Sigmoid colon (tissue), 7 donors: ENCODE measurements at places on chromosomes 16 and 17. TPM values are rescaled to one million over a fixed set of nuclear protein-coding genes. Genes with fewer than 3 reads are reported as not detected.
A peak's percentile ranks its signal among the peaks of the same experiment; 100 is the strongest.

GRCh38 chr17:887551-888209 lies 91.9 kb downstream of the NXN start:
- no peak overlapping the region for H3K4me3 ChIP-seq
- H3K27ac ChIP-seq = peak overlapping the region; percentile 90
- peak; percentile 86 for DNase-seq
- H3K27me3 ChIP-seq = no peaks in the 10 kb centered on the region
- no peaks in the 10 kb centered on the region for H3K4me1 ChIP-seq

- no peak overlapping the region for H3K4me3 ChIP-seq
- H3K4me1 ChIP-seq = no peaks in the 10 kb centered on the region
- no peaks in the 10 kb centered on the region for H3K36me3 ChIP-seq
- H3K27ac ChIP-seq = no peak overlapping the region
- no peaks in the 10 kb centered on the region for H3K27me3 ChIP-seq
Measured at GRCh38 chr16:26665166-26665939, 401.4 kb upstream of the C16orf82 start.

- H3K4me1 ChIP-seq = peaks cover 43% of the 10 kb centered on the region
- H3K36me3 ChIP-seq = peaks cover 36% of the 10 kb centered on the region
- H3K4me3 ChIP-seq = no peak overlapping the region
- no peaks in the 10 kb centered on the region for H3K27me3 ChIP-seq
- peak; percentile 57 for DNase-seq
Measured at GRCh38 chr16:11677959-11678881, 10.0 kb downstream of the SNN start.

The OR3A2 gene
- total RNA-seq = 0.27 TPM

DNA sequence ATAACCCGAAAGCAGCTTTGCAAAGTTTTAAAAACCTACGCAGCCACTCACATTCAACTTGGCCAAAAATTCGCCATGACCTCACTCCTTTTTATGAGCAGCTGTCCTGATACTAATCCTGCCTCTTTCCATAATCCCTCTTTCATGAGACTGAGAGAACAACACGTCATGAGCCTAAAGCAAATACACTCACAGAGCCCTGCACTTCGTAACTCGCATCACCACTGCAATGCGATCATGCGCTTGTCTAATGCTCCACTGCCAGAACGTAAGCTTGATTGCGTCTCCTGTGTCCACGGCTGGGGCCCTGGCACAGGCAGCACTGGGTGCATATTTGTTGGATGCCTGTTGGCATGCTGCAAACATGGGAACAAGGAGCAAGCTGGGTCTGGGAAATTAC lies 36.2 kb downstream of the CDRT4 start:
- H3K4me3 ChIP-seq = no peak overlapping the region
- peak overlapping the region; percentile 83 for H3K27ac ChIP-seq
- no peaks in the 10 kb centered on the region for H3K36me3 ChIP-seq
- H3K4me1 ChIP-seq = peaks cover 42% of the 10 kb centered on the region

DNA sequence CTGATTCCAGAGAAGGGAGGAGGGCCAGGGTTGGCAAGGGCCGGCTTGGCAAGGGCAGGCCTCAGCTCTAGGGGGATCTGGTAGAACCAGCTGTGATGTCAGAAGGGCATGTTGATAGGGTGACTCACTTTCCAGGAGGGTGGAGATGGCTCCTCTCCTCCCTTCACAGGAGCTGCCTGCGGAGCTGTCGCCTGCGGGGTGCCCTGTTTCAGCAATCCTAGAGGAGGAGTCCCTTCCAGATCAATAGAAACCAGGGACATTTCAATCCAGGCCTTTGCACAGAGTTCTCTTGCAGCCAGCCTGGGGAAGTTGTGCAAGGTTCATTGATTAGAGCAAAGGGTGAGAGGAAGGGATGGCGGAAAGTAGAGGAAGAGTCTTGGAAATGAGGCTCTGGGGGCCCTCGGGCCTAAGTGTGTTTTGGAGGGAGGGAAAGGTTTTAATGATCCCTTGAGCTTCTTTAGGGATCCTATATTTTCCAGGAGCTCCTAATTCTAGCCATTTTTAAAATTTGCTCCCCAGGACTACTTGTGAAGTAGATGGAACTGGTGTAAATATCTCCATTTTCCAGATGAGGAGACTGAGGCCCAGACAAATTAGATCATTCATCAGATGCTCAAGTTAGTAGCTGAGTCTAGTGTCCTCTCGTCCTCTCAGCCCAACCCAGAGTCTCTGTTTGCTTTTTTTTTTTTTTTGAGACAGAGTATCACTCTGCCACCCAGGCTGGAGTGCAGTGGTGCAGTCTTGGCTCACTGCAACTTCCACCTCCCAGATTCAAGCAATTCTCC lies 24.8 kb upstream of the CSNK2A2 start:
- DNase-seq = no peak
- H3K27ac ChIP-seq = no peak overlapping the region
- H3K4me3 ChIP-seq = no peak overlapping the region
- no peaks in the 10 kb centered on the region for H3K36me3 ChIP-seq
- H3K4me1 ChIP-seq = no peaks in the 10 kb centered on the region

DNA sequence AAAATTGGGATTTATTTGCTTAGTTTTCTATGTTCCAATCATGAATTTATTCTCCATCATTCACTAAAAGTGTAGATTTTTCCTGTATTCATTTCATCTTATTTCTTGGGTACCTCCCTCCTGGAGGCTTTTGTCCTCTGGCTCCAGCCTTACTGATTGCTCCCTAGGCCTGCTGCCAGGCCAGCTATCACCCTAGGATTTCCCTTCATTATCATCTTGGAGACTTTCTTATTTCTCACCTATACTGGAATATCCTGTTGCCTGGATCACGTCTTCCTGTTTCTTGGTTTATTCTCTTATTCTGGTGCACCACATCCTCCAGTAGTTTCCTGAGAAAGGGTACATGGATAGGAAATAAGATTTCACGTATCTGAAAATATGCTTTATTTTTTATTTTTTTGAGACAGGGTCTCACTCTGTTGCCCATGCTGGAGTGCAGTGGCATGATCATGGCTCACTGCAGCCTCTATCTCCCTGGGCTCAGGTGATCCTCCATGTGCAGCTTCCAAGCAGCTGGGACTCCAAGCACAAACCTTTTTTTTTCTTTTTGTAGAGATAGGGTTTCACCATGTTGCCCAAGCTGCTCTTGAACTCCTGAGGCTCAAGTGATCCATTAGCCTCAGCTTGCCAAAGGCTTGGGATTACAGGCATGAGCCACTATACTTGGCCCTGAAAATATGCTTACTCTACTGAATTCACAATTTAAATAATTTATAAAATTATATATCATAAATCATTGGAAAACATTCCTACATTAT lies 13.3 kb upstream of the KPNB1 start:
- no peaks in the 10 kb centered on the region for H3K27me3 ChIP-seq
- no peak overlapping the region for H3K27ac ChIP-seq
- no peak for DNase-seq
- no peaks in the 10 kb centered on the region for H3K36me3 ChIP-seq

The LHX1 gene
- total RNA-seq = not detected

The ESRP2 gene
- under 0.01 TPM for total RNA-seq

The SLC4A1 gene
- total RNA-seq = not detected

DNA sequence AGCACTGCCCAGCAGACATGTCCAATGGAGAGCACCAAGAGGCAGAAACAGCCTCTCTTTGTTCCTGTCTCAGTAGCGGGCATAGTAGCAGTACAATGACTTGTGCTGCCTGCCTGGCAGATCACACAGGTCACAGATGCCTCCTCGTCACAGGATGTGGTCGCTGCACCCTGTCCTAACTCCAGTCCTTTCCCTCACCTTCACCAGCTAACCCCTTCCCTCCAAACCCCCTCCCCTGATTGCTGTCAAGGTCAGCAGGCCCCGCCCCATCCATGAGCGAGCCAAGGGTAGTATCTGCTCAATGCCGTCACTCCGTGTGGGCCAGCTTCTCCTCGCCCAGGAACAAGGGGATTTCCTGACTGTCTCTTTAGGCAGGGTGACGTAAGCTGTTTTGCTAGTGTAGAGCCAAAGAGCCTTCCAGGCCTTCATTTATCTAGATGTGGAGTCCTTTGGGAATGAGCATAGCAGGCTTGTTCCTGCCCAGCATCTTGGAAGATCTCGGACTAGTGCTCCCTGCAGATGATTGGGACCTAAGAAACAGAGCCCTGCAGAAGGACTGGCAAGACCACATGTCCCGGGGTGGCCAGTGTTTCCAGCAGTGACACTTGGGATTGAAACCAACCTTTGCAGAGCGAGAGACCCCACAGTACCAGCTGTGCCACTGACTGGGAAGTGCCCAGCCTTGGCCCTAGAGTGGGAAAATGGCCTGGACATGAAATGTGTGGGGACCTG lies 75.9 kb upstream of the TNRC6C start:
- peak; percentile 77 for DNase-seq
- H3K4me1 ChIP-seq = peaks cover 25% of the 10 kb centered on the region
- no peaks in the 10 kb centered on the region for H3K27me3 ChIP-seq
- H3K36me3 ChIP-seq = no peaks in the 10 kb centered on the region
- peak overlapping the region; percentile 23 for H3K27ac ChIP-seq
- no peak overlapping the region for H3K4me3 ChIP-seq

The ZDHHC7 gene
- 65.0 TPM for total RNA-seq

GRCh38 chr17:47633996-47634395 lies 15.7 kb upstream of the KPNB1 start:
- no peak for DNase-seq
- no peak overlapping the region for H3K4me3 ChIP-seq
- no peaks in the 10 kb centered on the region for H3K27me3 ChIP-seq
- H3K27ac ChIP-seq = no peak overlapping the region
- H3K4me1 ChIP-seq = no peaks in the 10 kb centered on the region

GRCh38 chr17:17104494-17104893 lies 62.2 kb downstream of the MPRIP start:
- H3K27ac ChIP-seq = peak overlapping the region; percentile 4
- H3K4me3 ChIP-seq = no peak overlapping the region
- no peak for DNase-seq
- H3K27me3 ChIP-seq = no peaks in the 10 kb centered on the region
- H3K36me3 ChIP-seq = no peaks in the 10 kb centered on the region

The RASL10B gene
- total RNA-seq = 3.7 TPM

- H3K36me3 ChIP-seq = peaks cover 7% of the 10 kb centered on the region
- no peaks in the 10 kb centered on the region for H3K4me1 ChIP-seq
- H3K27me3 ChIP-seq = no peaks in the 10 kb centered on the region
- H3K27ac ChIP-seq = no peak overlapping the region
- H3K4me3 ChIP-seq = no peak overlapping the region
Measured at GRCh38 chr16:71727551-71728324, 3.2 kb upstream of the PHLPP2 start.

DNA sequence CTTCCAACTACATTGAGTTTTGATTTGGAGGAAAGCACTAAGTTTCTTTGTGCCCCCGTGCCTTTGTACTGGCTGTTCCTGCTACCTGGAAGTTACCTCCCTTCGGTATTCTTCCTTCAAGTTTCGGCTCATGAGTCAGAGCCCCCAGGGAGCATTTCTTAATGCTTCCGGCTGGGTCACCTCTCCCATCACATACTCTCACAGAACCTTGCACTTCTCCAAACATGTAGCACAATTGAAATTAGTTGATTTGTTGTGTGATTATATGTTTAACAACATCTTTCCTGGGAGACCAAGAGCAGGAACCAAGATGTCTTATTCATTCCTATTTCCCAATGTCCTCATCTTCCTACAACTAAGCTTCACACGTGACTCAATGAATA lies 158.6 kb upstream of the CDH5 start:
- H3K36me3 ChIP-seq = no peaks in the 10 kb centered on the region
- H3K4me3 ChIP-seq = no peak overlapping the region
- no peaks in the 10 kb centered on the region for H3K27me3 ChIP-seq
- H3K27ac ChIP-seq = peak overlapping the region; percentile 19
- no peak for DNase-seq
- no peaks in the 10 kb centered on the region for H3K4me1 ChIP-seq

DNA sequence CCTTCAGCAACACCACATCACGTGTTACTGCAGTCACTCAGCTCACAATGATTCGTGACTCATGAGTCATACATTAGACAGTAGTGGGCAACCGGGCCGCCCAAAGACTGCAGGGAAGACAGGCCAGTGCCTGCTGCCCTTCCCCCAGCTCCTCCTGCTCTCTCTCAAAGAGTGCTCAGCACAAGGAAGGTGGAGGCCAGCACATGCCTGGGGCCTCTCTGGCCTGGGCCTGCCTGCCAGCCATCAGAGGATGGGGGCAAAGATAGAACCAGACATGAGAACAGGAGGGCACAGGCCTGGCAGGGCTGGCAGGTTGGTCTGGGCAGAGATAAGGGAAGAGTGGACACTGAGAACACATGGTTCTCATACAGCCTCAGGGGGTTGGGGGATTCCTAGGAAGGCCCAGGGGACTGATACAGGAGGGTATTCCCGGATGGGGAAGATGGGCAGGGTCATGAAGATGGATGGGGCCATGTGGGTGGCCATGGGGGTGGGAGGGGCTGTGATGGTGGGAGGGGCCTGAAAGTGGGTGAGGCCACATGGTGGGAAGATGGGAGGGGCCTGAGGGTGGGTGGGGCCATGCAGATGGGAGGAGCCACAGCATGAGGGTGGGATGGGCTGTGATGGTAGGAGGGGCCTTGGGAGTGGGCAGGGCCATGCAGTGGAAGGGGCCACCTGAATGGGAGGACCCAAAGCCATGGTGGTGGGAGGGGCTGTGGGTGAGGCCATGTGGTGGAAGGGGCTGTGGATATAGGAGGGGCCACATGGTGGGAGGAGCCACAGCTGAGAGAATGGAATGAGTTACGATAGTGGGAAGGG lies 29.0 kb downstream of the KATNB1 start:
- H3K4me3 ChIP-seq = no peak overlapping the region
- DNase-seq = no peak
- H3K36me3 ChIP-seq = peaks cover 7% of the 10 kb centered on the region
- no peaks in the 10 kb centered on the region for H3K27me3 ChIP-seq
- H3K4me1 ChIP-seq = no peaks in the 10 kb centered on the region
- H3K27ac ChIP-seq = no peak overlapping the region

- no peak for DNase-seq
- H3K36me3 ChIP-seq = no peaks in the 10 kb centered on the region
- no peaks in the 10 kb centered on the region for H3K4me1 ChIP-seq
- no peaks in the 10 kb centered on the region for H3K27me3 ChIP-seq
- no peak overlapping the region for H3K27ac ChIP-seq
- no peak overlapping the region for H3K4me3 ChIP-seq
Measured at GRCh38 chr17:9322326-9322725, 253.3 kb downstream of the STX8 start.

GRCh38 chr16:89315791-89316581 lies 98.5 kb downstream of the ZNF778 start:
- no peaks in the 10 kb centered on the region for H3K36me3 ChIP-seq
- no peak for DNase-seq
- no peaks in the 10 kb centered on the region for H3K4me1 ChIP-seq
- peak overlapping the region; percentile 10 for H3K27ac ChIP-seq
- no peak overlapping the region for H3K4me3 ChIP-seq
- H3K27me3 ChIP-seq = no peaks in the 10 kb centered on the region

The PABPN1L gene
- total RNA-seq = not detected

The TBC1D3I gene
- not detected for total RNA-seq

DNA sequence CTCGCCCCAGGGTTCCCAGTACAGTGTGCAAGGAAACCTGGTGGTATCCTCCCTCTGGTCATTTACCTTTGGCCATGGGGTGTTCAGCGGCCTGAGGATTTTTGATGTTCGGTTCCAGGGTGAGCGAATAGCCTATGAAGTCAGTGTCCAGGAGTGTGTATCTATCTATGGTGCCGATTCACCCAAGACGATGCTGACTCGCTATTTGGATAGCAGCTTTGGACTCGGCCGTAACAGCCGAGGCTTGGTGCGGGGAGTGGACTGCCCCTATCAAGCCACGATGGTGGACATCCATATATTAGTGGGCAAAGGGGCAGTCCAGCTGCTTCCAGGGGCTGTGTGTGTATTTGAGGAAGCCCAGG lies 1.2 kb downstream of the AOC2 start:
- DNase-seq = no peak
- peaks cover 20% of the 10 kb centered on the region for H3K4me1 ChIP-seq
- H3K36me3 ChIP-seq = peaks cover 7% of the 10 kb centered on the region
- peak overlapping the region; percentile 63 for H3K27ac ChIP-seq
- H3K4me3 ChIP-seq = no peak overlapping the region
- no peaks in the 10 kb centered on the region for H3K27me3 ChIP-seq
